ENCODE measurements at places on chromosomes 13 and 19.

- DNase-seq, result no peak
These were observed 274.6 kb downstream of the ITGBL1 start for GRCh38 chr13:101727118-101727517.

DNA sequence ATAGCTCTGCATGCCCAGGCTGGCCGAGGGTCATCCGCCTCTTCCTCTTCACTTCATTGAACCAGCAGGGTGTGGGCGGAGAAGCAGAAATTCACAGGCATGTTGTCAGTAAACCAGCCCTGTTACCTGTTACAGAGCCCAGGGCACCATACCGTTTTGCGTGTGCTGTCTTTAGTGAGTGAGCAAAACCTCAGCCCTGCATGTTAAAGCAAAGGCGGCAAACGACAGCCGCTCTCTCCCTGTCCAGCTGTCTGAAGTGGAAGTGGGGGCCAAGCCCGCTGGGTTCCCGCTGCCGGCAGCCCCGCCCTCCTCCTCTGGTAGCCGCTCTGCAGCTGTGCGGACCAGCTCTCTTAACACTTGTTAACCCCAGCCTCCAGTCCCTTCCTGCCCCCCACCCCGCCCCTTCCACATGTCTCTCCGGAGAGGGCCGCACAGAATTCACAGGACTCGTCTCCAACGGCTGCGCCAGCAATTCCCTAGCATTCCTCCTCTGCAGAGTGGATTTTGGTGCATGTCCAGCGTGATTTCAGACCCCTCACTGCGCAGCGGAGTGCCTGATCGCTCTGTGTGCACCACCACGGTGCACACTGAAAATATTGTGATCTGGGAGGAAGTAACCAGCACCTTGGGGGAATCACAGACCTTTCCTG lies 12.7 kb downstream of the KLHL26 start:
- DNase-seq, result no peak

- DNase-seq, result no peak
These were observed 23.2 kb downstream of the STOML3 start for GRCh38 chr13:38967446-38967845.

- no peak for DNase-seq
These were observed 3.4 kb downstream of the CCNE1 start for GRCh38 chr19:29815231-29815630.

- DNase-seq, result no peak
These were observed 39.6 kb upstream of the CD33 start for GRCh38 chr19:51185069-51185867.

DNA sequence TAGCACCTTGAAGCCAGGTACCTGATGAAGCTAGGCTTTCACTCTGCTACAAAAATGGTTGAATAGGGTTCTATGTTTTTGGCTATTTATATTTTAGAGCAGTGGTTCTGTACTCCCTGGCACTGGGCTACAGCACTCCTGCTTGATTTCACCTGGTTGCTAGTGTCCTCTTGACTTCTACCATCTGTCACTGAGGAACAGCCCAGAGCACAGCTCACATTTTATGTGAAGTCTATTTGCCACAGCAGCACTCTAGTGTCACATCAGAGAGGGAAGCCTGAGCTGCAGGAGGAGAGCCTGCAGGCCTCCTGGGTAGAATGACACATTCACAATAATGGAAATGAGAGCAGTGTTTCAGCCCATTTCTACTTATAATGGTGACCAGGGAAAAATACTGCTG lies 184.2 kb downstream of the ZNF486 start:
- DNase-seq, result no peak

GRCh38 chr13:109844396-109844795 lies 58.0 kb upstream of the IRS2 start:
- DNase-seq, result no peak

- DNase-seq, result no peak
These were observed 1510.3 kb downstream of the PCDH9 start for GRCh38 chr13:65719831-65720230.

All from fibroblast of pulmonary artery (primary cell).